ENCODE measurements at places on chromosomes 4 and X. TPM values are rescaled to one million over a fixed set of nuclear protein-coding genes. Genes with fewer than 3 reads are reported as not detected.
A peak's percentile ranks its signal among the peaks of the same experiment; 100 is the strongest.

Gene WDR1
- 85.8 TPM for total RNA-seq

Gene SPANXC
- total RNA-seq = not detected

Gene VEGFC
- total RNA-seq = 7.1 TPM

Gene BMX
- total RNA-seq = 1.4 TPM

Gene TCEAL2
- 17.8 TPM for total RNA-seq

Gene SSX2B
- total RNA-seq = not detected

Gene CXorf51B
- total RNA-seq = not detected

DNA sequence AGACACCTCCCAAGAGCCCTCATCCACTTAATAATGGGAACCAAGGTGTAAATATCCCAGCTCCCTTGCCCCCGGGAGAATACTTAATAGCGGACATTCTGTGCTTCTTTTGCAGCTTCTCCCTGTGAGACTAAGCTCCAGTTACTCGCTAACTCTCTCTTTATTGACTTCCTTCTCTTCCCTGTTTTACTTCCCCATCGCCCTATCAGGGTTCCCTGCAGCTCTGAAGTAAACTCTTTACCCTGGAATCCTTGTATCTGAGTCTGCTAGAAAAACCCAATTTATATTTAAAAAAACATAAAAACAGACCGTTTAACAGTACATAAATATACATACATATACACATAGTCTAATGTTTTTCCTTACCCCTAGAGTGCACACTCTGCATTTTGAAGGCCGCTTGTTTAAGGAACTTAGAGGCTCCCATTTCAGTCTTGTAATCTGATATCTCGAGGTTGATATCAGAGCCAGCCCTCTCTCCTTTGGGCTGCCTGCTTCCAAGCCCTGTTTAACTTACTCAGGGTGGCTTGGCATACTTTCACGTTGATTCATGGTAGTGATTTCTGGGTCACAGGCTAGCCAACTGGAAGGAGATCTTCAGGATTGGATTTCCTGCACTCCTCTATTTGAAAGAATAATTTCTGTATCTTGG is 177.4 kb upstream of the SCML1 start:
- DNase-seq = no peak

DNA sequence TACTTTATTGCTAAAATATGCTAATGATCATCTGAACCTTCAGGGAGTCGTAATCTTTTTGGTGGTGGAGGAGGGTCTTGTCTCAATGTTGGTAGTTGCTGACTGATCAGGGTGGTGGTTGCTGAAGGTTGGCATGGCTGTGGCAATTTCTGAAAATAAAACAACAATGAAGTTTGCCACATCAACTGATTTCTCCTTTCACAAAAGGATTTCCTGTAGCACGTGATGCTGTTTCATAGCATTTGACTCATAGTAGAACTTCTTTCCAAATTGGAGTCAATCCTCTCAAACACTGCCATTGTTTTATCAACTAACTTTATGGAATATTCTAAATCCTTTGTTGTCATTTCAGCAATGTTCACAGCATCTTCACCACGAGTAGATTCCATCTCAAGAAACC is 19.3 kb downstream of the DDIT4L start:
- no peak for DNase-seq

- no peak for DNase-seq
Observed at GRCh38 chr4:77349364-77349763, 192.4 kb downstream of the CCNG2 start.

DNA sequence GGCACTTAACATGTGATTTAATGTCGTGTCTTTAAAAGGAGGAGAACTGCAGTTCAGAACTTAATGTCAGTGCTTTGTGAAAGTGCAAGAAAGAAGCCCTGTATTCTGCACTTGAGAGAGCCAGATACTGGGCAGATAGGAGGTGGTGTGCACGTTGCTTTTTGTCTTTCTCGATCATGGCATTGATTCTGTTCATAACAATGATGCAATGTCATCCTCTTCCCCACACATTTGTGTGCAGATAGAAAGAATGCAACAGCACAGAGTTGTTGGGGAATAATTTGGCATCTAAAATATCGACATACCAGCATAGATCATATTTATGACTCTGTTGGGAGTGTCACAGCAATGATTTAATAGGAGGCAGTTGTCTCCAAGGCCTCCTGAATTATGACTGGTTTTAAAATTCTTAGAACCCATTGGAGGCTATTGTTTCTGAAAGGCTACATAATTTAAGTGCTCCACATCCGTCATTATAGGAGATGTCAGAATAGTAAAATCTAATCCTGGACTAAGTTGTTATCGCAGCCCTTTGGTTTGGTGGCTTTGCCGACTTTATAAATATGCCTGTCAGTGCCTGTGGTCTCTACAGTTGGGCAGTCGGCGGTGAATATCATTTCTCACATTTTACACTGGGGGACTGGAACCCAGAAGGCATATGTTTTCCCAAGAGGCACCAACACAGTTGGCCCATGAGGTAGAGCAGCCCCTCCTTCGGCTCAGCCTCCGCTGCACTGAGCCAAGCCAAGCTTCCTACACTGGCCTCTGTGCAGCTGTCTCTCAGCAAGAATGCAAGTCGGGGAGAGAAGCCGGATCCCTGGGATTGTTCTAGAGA is 124.9 kb downstream of the PTTG2 start:
- DNase-seq = no peak

DNA sequence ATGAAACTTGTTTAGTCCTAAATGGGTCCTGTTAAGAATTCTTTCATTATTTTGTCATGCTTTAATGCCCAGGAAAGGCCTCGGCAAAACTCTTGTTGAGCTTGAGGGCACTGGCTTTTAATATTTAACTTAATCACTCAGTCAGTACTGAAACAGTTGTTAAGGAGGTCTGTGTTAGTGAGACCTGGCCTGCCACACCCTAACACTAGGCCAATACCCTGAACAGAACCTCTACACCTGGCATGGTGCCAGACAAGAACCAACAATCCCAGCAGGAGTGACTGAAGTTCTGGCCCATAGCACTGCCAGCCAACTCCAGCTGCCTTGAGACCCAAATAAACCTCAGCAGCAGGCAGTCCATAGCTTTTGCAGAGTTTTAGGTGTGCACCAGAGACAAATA is 85.7 kb upstream of the ITM2A start:
- no peak for DNase-seq

- DNase-seq = peak; percentile 51
Observed at GRCh38 chr4:125315576-125316400, 1.0 kb downstream of the FAT4 start.

DNA sequence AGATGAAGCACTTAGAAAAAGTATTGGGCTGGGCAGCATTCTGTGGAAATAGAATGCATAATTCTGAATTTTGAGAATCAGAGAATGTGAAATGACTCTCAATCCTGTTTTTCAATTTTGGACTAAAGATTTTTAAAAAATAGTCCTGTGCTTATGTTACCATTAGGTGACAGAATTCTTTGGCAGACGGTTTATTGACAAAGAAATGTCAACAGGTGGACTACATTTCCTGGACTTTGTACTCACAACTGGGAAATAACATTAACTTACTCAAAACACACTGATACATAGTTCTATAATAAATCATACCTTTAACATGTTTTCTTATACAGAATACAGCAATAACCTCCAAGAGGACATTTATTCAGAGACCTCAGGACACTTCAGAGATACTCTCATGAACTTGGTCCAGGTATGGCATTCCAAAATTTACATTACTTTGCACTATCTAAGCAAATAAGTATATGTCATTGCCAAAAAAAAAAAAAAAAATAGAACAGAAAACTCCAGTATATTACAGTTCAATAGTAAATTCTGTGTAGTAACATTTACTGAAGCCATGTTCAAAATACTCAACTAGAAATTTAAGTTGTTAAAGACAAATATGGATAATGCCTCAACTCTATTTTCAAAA is 72.7 kb downstream of the ANXA10 start:
- DNase-seq = no peak

GRCh38 chr4:94575652-94576051 is 123.9 kb downstream of the PDLIM5 start:
- DNase-seq = peak; percentile 70

DNA sequence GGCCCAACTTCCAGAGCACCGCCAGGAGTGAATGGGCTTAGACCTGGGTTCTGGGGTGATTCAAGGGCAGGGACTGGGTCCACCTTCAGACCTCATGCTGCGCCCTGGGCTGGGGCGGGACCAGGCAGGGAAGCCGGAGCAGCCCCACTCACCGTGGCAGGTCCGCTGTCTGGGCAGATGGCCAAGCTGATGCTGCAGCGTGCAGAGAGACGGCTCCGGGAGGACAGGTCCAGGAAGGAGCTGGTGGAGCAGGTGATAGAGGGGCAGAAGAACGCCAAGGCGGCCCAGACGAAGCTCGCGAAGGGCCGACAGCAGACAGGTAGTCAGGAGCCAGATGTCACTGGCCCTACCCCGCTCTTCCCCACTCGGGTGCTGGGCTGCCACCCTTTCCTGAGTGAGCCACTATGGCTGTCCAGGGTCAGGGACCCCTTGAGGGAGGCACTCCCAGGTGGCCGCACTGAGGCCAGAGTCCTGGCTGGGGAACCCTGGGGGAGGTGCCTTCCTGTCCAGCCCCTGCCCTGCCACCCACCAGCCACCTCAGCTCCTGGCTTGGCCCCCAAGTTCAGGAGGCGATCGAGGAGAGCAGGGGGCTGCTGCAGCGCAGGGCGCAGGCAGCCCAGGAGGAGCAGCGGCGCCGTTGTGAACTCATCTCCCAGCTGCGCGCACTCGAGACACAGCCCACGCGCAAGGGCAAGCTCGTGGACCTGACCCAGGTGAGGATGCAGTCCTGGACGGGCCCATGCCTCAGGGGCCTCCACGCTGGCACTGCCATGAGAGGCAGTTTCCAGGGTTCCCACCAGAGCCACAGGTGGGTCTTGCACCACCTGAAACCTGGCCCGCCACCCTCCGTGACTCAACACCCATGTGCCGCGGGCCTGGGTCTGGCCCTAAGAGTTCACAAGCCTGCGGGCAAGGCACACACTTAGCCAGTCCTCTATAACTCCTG is 10.1 kb upstream of the RNF4 start:
- no peak for DNase-seq

DNA sequence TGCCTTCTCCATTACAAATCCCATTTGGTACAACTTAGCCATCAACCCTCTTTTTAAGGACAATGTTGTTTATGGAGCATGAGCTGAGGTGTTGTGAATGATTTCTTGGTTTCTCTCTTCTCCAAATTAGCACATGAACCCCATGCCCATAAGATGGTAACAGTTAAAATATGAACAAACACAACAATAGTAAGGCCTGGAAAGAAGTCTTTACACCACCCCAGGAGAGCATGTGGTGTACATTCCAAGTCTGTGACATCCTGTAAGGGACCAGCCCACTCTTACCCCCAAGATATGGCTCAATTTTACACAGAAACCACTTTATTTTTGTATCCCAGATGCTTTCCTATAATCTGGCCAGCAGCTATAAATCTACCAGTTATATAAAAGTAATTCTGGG is 226.1 kb downstream of the COX18 start:
- no peak for DNase-seq

DNA sequence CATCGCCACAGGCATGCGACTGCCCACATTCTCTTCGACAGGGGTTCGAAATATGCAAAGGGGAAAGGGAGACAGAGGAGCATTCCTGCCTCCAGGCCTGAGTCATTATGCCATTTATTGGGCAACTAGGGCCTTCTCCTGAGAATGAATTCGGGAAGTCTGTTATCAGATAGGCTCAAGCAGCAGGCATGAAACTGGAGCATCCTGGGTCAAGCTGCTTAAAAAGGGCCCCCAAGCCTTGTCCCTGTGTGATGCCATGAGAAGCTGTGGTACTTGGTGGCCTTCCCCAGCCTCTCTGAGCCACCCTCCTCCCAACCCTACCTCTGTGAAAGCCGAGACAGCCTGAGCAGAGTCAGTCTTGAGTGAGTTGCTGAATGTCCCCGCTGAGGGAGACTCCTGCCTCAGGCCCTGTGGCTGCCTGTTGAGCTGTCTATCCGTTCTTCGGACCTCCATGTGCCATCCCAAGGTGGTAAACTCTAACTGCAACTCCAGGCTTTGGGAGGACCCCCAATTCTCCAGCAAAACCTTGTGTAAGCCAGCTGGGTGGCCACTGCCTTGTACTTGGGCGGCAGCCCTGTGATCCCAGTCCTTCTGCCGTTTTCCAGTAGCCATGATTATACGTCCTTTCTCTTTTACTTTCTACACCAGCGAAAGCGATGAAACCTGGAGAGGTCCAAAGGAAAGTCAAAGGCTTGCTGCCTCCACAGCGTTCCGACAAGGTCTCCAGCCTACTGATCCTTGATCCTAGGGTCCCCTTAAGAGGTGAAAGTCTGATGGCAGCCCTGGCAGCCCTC is 37.7 kb downstream of the NBDY start:
- DNase-seq = no peak

- no peak for DNase-seq
Observed at GRCh38 chr4:80809039-80809729, 221.3 kb upstream of the BMP3 start.

DNA sequence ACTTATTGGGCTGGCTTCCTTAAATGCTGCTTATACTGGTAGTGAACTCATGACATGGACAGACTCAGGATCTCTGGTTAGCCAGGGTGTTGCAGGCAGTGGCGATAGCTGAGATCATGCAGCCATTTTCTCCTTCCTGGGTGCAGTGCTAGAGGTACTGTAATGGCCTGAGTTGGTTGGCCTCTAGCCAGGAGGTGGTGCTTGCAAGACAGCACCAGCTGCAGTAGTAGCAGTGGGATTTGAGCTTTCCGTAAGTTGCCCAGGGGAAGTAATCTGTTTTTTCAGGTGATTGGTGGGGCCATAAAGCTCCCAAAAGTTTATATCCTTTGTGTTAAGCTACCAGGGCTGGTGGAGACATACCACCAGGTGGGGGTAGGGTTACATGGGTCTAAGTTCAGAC is 45.1 kb upstream of the AADAT start:
- no peak for DNase-seq

DNA sequence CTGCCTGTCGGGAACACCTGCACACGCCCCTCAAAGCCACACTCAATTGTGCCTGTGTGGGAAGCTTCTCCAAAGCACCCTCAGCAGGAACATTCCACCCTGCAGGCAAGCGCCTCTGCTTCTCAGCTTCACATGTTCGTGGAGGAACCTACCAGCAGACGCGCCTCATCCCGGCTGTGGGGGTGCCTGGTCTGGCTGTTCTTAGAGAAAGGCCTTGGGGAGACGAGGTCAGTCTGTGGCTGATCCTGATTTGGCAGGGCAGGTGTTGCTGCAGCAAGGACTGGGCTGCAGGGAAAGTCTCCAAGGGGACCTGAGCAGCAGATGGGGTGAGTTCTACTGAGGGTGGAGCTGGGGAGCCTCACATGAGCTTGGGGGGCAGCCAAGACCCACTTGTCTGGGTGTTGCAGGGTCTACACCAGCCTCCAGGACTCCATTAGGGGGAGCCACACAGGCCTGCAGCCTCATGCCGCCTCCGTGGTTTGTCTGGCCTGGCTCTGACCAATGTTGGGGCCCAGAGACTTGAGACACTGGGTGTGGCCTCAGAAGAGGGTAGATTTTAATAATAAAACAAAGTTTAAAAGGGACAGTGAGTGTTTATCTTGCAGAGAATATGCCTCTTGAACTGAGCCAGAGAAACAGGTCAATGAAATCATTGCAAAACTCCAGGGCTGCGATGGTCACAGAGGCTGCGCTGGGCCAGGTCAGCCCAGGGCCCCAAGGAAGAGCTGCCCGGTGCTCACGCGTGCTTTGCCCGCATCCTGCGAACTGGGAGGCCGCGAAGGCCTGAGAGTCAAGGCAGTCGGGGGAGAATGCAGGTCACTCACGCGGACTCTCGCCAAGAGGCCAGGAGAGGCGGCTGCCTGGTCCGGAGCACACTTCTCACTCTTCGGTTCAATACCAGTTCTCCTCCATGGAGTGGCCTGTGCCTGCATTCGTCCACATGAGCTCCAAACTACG is 21.1 kb downstream of the RNF212 start:
- no peak for DNase-seq
